Cerebellar nuclear complex (tissue), 1 donor: ENCODE measurements at places on chromosomes 5 and 9.

DNA sequence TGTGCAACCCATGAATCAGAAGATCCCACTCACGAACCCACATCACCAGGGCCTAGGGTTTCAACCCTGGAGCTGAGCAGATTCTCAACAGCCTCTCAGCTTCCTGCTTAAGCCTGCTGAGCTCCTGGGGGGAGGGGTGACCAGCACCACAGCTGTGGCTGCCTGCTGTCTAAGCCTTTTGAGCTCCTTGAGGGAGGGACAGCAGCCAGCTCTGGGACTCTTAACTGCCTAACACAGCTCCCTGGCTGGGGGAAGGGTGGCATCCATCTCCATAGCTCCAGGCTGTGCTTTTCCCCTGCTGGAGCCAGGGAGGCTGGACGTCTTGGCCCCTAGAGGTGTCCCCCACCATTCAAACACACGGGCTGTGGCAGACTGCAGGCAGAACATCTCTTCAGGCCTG is 250.3 kb downstream of the DMAC1 start:
- no peak for DNase-seq

DNA sequence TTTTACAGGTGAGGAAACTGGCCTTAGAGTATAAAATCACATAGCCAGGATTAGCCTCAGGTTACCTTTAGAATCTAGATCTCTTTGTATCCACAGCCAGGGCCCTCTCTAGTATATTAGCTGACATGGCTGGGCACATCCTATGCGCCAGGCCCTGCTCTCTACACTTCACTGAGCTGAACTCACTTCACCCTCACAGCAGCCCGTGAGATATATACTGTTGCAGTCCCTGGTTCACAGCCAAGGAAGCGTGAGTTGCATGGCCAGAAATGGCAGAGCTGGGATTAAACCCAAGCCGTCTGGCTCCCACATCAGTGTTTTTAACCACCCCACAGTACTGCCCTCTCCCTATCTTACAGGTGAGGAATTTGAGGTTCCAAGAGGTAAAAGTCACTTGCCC is 58.4 kb downstream of the DAB2IP start:
- no peak for DNase-seq

GRCh38 chr5:60535951-60536350 is 164.0 kb downstream of the DEPDC1B start:
- DNase-seq = no peak

DNA sequence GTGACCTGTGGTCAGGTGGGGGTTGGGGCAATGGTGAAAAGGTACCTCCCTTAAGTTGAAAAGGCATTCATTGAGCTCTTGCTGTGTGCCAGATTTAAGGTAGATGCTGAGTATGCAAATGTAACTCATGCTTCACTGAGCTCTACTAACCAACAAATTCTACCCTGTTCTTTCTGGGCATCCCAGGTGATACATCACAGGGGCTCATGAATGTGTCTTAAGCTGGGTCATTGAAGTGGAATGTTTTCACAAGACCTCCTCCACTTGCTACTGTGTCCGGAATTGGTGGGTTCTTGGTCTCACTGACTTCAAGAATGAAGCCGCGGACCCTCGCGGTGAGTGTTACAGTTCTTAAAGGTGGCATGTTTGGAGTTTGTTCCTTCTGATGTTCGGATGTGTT is 362.8 kb upstream of the ZNF462 start:
- DNase-seq = no peak

DNA sequence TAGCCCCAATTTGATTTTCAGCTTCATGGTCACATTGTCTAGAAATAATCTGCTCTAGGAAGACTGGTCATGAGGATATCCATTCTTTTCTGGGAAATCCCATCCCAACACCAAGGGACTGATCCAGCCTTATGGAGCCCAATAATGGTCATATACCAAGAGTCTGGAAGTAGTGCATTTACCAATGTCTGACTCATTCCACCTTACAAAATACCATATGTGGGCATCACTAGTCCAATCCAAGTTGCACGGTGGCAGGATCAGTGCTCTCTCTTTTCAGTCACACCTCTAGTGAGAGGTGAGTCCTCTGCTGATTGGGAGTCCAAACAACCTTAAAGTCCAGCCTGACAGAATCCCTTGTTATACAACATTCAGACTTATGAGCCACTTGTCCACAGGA is 73.7 kb downstream of the FEM1C start:
- no peak for DNase-seq

DNA sequence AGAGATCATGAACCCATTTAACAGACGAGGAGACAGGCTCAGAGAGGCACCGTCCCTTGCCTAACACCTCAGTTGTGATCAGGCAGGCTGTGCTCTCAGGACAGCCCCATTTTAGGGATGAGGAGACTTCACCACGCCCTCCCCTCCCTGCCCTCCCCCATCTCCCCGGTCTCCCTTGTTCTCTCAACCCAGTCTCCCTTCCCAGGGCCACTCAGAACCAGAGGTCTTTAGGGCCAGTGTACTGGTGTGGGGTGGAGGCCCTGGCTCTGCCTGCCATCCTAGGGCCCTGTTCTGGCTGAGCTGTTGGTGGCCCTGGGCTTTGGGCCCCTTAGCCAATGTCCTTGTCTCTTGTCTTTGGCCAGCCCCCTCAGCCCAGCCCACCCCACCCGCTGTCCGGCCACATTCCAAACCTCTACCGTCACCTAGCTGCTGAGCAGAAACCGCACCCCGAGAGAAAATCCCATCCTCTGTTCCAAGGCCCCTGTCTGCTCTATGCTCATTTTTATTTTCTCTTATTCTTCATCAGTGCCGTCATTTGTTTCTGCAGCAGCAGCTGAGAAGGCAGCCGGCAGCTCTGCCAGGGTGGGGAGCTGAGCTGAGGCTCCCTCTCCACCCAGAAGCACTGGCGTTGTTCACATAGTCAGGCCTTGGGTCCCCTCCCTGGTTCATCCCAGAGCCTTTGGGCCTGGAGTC is 33.9 kb downstream of the OLFML2A start:
- no peak for DNase-seq

DNA sequence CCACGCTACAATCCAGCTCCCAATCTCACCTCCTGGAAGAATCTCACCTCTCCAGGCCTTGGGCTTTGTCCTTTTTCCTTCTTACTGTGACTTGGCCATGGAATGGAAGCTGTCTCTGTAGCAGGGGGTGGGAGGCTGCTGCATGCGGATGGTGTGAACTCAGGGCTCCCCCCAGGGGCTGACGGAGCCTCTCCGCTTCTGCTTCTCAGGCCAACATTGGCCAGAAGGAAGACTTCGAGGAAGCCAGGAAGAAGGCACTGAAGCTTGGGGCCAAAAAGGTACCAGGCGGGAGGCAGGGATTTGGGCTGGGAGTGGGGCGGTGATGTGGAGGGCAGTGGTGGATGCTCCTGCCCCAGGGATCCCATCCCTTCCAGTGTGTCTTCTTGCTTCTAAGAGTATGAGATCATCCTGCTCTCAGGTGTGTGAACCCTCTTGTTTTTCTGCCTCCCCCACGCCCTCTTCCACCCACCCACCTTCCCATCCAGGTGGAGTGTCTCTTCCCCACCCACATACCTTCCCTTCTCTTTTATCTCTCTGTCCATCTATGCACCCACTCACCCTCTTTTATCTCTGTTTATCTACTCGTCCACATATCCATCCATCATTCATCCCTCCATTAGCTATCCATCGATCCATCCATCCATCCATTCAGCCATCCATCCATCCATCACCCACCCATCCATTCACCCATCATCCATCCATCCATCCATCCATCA is 9.5 kb downstream of the ASS1 start:
- no peak for DNase-seq

DNA sequence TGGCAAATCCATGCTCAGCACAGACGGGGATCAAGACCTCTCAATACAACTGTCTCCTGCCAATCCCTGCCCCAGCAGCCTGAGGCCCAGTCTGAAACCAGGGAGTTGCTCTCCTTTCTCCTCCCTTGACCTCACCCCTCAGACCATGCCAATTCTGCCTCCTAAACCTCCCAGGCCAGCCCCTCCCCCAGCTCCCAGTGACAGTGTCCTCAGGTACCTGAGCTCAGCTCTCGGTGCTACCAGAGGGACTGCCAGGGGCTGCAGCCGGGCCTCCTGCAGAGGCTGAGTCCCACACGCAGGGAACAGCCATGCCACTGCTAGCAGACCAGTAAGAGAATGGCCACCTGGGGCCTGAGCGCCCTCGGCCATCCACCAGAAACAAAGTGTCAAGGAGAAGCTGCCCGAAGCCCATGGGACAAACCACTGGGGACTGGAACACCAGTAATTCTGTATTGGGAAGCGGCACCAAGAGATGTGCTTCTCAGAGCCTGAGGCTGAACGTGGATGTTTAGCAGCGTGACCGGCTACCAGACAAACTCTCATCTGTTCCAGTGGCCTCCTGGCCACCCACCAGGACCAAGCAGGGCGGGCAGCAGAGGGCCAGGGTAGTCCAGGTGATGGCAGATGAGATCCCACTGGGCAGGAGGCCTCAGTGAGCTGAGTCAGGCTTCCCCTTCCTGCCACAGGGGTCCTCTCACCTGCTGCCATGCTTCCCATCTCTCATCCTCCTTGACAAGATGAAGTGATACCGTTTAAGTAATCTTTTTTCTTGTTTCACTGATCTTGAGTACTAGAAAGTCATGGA is 557 bp upstream of the IL3 start:
- DNase-seq = no peak

GRCh38 chr9:130290291-130291181 is 25.0 kb downstream of the HMCN2 start:
- no peak for DNase-seq

- DNase-seq = no peak
These were observed 55.1 kb upstream of the CCDC112 start for GRCh38 chr5:115351356-115352195.

DNA sequence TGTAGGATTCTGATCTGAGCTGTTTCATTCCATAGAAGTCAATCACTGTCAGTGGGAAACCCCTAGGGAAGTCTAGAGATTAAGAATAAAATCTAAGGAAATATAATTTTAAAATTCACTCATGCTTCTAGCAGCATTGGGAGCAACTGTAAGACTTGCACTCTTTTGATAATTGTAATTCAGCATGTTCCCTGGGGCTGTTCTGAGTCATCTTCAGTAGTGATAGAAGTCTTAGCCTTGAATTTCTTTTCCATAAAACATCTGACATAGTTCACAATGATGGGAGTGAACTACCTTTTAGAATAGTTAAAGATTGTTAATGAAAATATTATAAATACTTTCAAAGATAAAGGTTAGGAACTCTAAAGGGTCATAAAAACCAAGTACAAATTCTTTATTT is 935.8 kb downstream of the DTWD2 start:
- DNase-seq = no peak

DNA sequence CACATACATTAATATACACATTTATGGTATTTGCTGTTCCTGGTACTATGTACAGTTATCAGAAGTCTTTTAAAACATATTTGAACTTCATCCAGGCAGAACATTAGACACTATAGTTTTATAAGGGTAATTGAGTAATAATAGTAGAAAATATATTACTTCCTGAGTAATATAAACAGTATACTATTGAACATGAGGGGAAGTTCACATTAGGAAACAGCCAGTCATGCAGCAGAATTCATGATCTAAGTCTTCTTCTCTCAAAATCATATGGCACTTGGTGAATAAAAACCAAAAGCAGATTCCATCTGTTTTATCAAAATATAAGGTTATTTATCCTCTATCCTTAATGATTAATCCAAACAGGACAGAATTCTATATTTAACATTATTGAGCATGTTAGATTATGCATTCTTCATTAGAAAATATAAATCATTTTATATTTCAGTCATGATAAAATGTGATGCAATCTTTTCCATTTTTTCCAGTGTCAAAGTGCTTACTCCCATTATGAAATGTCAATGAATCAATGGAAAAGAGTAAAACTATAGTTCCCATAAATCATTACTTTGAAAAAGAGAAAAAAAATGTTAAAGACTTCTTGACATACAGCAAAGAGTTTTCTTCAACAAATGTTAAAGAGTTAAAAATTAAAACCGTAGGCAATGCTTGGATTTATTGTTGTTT is 584.3 kb upstream of the TUSC1 start:
- no peak for DNase-seq

- DNase-seq = no peak
These were observed 9.9 kb upstream of the GRHPR start for GRCh38 chr9:37412431-37413151.

GRCh38 chr5:141528291-141528984 is 39.6 kb downstream of the PCDHGC5 start:
- DNase-seq = peak; percentile 61

GRCh38 chr9:35748242-35748857 is 678 bp downstream of the GBA2 start:
- no peak for DNase-seq

- DNase-seq = no peak
These were observed 36.0 kb downstream of the BNIP1 start for GRCh38 chr5:173180331-173180730.

GRCh38 chr5:65708145-65708544 is 13.8 kb downstream of the SGTB start:
- no peak for DNase-seq

- DNase-seq = no peak
These were observed 44.3 kb upstream of the BARHL1 start for GRCh38 chr9:132538071-132538470.

- no peak for DNase-seq
These were observed 56.1 kb upstream of the PIP5K1B start for GRCh38 chr9:68648971-68649370.

- DNase-seq = no peak
These were observed 138.3 kb upstream of the SMIM23 start for GRCh38 chr5:171647043-171647903.

DNA sequence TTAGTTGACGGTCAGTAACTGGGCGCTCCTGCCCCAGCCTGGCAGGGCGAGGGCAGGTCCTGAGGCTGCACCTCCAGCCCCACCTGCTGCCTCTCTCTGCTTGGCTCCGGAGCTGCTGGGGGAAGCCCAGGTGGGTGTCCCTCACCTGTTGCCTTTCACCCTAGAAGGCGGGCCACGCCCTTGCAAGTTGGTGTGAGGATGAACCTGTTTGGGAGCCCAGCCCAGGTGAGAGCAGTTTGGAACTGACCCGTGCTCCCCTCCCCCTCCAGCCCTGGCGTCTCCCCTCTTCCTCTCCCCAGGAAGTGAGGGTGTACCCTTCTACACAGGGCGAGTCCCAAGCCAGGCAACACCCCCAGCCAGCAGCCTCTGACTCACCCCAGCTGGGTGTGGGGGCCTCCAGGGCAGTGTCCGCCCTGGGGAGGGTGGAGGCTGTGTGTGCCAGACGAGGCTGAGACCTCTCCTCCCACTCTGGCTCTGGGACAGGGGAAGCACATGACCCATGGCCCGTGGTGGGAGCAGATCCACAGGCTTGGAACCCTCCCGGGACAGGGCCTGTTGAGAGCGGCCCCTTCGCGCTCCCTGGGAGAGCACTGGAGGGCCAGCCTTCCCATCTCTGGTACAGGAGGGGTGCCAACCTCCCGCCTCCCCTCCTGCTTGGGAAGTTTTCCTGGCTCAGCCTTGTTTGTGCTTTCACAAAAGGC is 10.4 kb downstream of the LRRC8A start:
- DNase-seq = no peak
